ENCODE measurements at places on chromosomes 7 and 10.

- DNase-seq: no peak
These were observed 560.8 kb upstream of the FZD8 start for GRCh38 chr10:36202881-36203280.

GRCh38 chr10:114311023-114311422 lies 72.0 kb downstream of the VWA2 start:
- no peak for DNase-seq

GRCh38 chr10:3895045-3895631 lies 110.1 kb upstream of the KLF6 start:
- DNase-seq: no peak

GRCh38 chr7:102426268-102427018 lies 6.9 kb upstream of the ORAI2 start:
- peak; percentile 77 for DNase-seq

GRCh38 chr10:71483885-71484751 lies 87.4 kb downstream of the CDH23 start:
- no peak for DNase-seq

GRCh38 chr7:70923181-70923845 lies 208.6 kb upstream of the GALNT17 start:
- DNase-seq: no peak

Data from CD4-positive, alpha-beta T cell treated with Interleukin-1 beta for 1 hour (primary cell).